Left hindlimb (tissue), 1 donor: ENCODE measurements at places on chromosomes 1 and 21.

GRCh38 chr1:57254022-57254421 is 169.8 kb downstream of the DAB1 start:
- DNase-seq: no peak

GRCh38 chr1:17441265-17441992 is 2.0 kb upstream of the RCC2 start:
- DNase-seq: no peak

DNA sequence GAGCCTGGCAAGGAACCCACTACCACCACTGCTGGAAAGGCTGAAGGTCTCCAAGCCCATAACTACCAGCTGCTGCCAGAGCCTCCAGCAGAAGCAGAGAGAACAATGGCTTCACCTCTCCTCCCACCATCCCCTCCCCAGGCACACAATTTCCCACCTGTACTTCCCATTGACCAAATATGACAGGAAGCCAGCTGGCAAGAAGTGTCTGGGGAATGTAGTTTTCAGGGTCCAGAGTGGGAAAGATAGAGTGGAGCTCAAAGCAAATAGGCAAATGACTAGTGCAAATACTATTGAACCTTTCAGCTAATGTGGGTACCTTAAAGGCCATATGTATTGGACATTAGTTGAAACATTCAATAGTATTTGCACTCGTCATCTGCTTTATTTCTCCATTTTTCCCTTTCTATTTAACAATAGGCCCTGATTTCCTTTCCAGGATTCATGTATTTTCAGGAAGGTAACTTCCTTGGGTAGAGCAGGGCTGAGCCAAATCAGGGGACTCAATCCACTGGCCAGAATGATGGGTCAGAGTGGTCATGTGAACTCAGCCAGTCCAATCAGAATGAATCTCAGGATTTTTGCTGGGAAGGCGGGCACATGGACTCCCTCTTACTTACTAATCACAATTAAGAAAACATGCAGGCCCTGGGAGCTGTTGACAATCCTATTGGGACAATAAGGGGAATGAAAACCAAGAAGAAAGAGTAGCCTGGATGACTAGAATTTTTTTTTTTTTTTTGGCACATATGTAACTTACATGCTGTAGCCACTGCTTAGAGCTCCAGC is 12.1 kb upstream of the NFYC start:
- no peak for DNase-seq

DNA sequence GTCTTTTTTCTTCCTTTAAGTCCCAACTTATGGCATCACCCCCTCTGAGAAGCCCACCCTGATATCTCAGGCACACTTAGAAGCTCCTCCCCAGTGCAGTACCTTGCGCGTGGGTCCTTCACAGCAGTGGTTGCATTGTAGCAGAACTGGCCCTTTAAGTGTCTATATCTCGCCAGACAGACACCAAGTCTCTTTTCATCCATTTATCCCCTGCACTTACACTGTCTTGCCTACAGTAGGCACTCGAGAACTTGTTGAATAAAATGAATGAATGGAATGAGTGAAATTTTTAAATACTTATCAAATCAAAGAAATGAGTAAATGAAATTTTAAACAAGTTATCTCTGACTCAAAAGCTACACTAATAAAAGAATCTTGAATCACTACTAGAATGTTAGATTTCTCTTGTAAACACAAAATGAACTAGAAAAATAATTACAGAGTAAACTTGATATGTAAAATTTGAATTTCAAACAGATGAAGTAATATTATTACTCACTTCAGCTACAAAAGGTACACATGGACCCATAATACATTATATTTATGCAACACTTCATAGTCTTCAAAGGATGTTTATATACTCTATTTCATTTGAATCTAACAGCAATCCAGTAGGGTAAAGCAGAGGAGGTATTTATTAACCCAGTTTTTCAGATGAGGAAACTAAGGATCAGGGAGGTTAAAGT is 54.7 kb upstream of the MAN1A2 start:
- no peak for DNase-seq

DNA sequence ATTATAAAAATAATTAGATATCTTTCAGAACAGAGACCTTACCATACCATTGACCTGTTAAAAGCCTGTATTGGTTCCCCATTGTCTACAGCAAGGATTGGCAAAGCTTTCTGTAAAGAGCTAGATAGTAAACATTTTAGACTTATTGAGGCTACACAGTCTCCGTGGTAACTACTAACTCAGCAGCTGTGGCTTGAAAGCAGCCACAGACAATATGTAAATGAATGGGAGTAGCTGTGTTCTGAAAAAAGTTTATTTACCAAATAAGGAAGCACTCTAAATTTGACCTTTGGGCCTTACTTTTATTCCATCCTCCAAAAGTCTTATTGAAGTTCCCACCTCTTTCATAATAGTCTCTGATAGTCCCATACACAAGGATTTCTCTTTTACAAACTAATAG is 39.7 kb downstream of the NUP210L start:
- no peak for DNase-seq

- no peak for DNase-seq
Measured at GRCh38 chr1:196056966-196057365, 551.3 kb downstream of the KCNT2 start.

GRCh38 chr1:145782272-145783099 is 41.4 kb downstream of the RNF115 start:
- no peak for DNase-seq

DNA sequence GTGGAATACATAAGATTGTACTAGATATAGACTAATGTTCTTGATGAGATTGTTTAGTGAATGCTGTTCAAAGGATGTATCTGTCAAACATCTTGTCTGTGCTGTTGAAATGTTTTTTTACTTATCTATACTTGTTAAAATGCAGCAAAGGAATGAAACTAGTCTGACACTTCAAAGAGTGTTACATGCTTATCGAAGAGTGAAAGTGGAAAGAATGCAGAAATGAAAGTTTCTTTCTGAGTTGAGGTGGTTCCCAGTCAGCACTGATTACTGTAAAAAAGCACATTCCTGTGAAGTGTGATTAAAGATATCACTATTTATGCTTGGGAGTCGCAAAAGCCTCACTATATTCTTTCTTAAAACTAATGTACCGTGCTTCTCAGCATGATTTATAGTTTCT is 1225.2 kb downstream of the NCAM2 start:
- DNase-seq: no peak

- DNase-seq: no peak
Measured at GRCh38 chr1:178209935-178210334, 116.0 kb downstream of the RASAL2 start.

GRCh38 chr1:25675729-25676476 is 59.3 kb downstream of the MAN1C1 start:
- no peak for DNase-seq

DNA sequence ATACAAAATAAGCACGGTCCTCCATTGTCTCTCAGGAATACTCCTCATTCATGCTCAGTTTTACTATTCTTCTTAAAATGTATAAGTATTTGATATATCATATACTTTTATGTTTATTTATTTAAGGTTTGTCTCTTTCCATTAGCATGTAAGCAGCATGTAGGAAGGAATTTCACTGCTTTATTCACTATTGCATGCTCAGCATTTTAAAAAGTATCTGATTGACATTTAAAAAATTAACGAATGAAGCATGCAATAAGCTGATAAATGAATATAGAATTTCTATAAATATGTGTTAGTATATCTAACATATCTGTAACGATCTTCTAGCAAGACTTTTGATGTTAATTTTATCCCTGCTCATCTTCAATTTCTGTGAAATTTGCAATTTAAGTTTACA is 402.7 kb upstream of the BRINP3 start:
- no peak for DNase-seq

DNA sequence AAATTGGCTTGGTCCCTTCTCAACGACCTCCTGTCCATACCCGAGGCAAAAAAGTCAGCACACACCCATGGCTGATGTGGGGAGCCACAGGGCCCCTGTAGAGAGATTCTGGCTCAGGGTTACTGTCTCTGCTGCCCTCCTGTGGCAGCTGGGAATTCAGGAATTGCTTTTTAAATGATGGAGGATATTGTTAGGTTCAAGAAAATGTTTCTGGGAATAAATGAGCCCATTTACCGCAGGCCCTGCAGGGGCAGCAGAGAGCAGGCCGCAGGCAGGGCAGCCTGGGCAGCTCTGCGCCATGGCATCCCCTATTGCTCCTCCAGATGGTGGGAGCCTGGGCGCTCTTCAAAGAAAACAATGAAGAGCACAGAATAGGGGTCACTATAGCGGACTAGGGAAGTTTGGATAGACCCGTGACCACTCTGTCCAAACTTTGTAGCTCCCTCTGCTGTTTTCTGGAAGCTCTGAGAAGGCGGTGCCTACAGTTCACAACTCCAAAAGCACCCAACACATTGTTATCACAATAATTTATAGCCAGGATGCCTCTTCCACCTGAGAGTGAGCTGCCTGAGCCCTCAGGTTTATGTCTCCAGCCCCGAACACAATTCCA is 201.1 kb downstream of the BACH1 start:
- DNase-seq: no peak

GRCh38 chr1:171372418-171373084 is 58.6 kb downstream of the FMO4 start:
- DNase-seq: no peak

GRCh38 chr1:208351838-208352237 is 107.7 kb upstream of the PLXNA2 start:
- DNase-seq: no peak

GRCh38 chr1:6794164-6794563 is 8.9 kb downstream of the CAMTA1 start:
- no peak for DNase-seq

GRCh38 chr1:232463225-232463624 is 166.7 kb downstream of the SIPA1L2 start:
- no peak for DNase-seq

DNA sequence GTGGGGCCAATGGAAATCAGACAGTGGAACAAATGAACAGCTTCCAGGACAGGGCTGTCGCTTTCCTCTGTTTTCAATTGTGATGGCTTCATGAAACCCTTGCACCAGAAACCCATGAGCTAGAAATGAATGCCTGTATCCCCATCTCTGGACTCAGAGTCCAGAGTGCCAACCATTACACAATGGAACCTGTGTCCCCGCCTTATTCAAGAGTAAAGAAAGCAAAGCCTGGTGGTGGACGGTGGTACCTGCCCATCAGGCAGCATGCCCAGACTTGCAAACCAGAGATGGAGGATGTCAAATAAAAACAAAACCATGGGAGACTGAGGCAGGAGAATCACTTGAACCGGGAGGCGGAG is 4.4 kb upstream of the CAPN2 start:
- DNase-seq: no peak
